ENCODE measurements at places on chromosomes 4 and X.

GRCh38 chrX:124573468-124573867 is 227.1 kb downstream of the SH2D1A start:
- no peak for DNase-seq

- peak; percentile 80 for DNase-seq
Observed at GRCh38 chr4:36244257-36245082, at the start of gene ARAP2. ARAP2 (minus strand) TSS chr4:36244514; CDS start chr4:36229486, 15,028 bp downstream.

GRCh38 chrX:31658360-31658759 is 586.5 kb upstream of the FTHL17 start:
- DNase-seq, result no peak

GRCh38 chr4:153755186-153755585 is 4.6 kb downstream of the RNF175 start:
- DNase-seq, result no peak

GRCh38 chr4:13201241-13201640 is 282.9 kb downstream of the RAB28 start:
- no peak for DNase-seq

- DNase-seq, result no peak
Observed at GRCh38 chr4:126172126-126172525, 857.4 kb downstream of the FAT4 start.

GRCh38 chr4:184282251-184282713 is 64.6 kb upstream of the ENPP6 start:
- no peak for DNase-seq

GRCh38 chr4:78002260-78002659 is 54.9 kb upstream of the FRAS1 start:
- no peak for DNase-seq

DNA sequence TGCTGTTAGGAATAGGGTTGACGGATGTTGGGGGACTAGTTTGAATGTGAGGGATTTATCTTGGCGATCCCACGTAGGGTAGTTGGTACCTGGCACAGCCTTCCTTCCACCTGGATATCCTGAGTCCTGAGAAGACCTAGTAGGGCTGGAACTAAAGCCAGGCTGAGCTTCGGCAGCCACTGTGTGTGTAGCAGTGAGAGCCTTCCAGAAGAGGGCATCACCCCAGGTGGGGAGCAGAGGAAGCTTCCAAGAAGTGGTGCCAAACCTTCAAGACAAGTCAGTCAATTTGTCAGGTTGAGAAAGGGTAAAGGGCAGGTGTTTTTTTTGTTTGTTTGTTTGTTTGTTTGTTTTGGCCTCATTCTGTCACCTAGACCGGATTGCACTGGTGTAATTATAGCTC is 1.2 kb upstream of the FGFBP2 start:
- no peak for DNase-seq

DNA sequence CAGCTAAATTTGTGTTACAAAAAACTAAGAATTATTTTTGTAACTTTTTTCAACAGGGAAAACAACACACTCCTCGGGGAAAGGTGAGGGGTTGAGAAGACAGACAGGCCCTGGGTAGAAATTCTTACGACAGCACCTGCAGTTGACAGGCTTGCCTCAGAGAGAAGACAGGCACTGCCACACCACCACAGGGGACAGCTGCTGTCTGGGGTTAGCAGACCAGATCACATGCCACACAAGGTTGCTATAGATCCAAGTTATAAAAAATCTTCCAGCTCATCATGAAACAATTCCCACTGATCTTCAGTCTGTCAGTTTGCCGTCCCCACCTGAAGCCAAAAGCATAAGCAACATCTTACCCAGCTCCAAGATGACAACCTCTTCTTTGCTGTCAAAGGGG is 143.2 kb upstream of the ZCCHC13 start:
- DNase-seq, result no peak

DNA sequence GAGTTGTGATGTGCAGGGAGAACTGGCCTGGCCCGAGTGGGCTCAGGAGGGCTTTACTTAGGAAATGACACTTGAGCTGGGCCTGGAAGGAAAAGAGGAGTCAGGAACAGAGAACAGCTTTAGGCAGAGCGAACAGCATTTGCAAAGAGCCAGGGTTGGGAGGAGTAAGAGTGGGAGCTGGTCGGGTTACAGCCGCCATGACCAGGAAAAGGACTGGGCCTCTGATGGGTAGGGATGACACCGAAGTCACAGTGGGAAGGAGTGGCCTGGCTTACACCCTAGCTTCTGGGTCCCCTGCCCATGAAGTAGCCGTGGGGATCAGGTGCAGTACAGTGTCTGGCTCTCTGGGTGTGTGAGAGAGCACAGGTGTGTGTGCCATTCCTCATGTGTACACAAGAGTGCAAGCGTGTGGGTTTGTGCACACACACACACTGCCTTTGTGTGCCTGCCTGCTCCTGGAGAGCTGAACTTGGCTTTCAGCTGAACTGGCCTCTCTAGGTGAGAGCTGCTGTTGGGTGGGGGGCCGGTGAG is 31.6 kb downstream of the TRMT44 start:
- no peak for DNase-seq

DNA sequence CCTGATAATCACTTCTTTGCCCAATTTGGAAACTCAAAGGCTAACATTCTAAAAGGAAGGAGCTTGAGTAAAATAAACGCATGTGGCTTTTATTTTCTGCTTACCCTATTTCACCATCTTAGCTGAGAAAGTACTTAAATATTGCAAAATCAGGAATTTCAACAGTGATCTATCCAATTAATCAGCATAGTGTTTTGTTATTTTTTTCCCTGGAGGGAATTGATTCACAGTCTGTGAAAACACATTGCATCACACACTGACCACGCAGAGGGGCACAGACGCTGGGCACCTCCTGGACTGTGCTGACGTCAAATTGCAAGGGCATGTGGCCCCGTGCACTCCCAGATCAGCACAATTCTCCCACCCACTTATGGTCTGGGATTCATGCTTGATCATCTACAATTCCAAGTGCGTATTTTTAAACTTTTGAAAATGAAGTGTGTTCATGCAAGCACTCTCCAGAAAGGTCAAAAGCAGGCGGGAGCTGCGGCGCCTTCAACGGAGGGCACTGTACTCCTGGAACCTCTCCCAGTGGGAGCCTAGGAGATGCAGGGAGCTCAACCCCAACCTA is 320.6 kb upstream of the PPARGC1A start:
- no peak for DNase-seq

DNA sequence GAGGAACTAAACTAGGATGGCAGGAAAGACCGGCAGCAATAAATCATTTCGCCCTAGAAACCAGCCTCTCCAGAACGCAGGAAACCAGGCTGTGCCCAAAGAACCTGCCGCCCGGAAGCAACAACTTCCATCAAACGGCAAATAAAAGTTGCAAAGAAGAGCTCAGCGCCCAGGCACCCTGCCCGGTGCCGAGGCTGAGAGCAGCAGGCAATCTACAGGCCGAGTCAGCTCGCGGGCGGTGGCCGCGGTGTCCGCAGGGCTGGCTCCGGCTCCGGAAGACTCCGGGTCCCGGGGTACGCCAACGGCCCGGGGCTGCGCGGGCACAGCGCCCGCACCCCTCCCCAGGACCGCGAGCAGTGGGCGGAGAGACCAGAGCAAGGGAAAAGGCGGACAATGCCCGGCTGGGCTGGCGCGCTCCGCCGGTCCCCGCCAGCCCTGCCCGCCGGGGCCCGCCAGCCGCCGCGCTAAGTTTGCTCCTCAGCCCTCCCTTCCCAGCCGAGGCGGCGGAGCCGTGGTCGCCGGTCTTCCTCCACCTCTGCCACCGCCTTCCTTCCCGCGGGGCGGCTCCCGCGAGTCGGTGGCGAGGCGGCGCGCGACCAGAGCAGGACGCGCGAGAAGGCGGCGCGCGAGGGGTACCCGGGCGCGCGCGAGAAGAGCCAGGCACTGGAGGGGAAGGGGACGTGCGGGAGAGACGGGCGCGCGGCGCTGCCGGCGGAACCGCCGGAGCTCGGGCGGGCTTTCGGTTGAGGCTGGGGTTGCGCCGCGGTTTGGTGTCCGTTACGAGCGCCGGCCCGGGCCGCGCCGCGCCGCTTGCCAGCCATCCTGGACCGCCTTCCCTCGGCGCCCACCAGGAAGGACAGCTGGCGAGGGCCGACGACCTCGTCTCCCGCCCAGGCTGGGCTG is 733 bp downstream of the FRYL start:
- no peak for DNase-seq

DNA sequence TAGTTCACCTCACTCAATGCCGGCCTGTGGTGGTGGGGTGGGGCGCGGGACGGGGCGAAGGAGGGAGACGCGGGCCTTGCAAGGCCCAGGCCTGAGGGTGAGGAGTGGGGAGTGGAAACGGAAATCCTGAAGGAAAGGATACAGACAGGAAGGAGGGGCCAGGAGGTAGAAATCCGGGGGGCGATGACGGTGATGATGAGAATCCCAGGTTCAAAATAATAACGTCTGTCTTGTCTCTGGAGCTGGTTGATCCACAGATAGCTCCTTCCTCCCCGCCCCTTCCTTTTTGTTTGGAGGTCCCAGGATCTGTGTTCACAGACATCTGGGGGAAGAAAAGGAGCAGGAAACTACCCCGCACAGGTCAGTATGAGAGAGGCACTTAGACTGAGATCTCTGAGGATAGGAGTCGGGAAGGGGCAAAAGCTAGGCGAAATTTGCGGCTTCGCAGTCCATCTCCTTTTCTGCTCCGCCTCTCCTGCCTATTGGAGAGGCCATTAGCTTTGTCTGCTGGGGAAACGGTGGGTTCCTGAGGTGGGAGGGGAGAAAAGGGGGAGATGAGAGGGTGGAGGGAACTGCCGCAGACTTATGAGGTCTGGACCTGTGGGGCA is 746 bp downstream of the TCEAL7 start:
- no peak for DNase-seq

GRCh38 chrX:154714925-154715324 is 36.0 kb downstream of the GAB3 start:
- DNase-seq, result peak; percentile 24

GRCh38 chr4:145019346-145019745 is 78.7 kb downstream of the ANAPC10 start:
- DNase-seq, result no peak

DNA sequence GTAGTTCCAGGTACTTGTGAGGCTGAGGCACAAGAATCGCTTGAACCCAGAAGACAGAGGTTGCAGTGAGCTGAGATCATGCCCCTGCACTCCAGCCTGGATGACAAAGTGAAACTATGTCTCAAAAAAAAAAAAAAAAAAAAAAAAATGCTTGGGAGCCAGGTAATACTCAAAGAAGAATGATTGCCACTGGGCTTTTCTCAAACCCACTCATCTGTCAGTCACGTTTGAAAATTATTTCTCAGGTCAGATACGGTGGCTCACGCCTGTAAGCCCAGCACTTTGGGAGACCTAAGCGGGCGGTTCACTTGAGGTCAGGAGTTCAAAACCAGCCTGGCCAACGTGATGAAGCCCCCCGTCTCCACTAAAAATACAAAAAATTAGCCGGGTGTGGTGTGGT is 155.7 kb downstream of the RELL1 start:
- DNase-seq, result no peak

GRCh38 chr4:5609306-5610007 is 98.9 kb downstream of the EVC2 start:
- no peak for DNase-seq

GRCh38 chrX:38612281-38612680 is 50.9 kb downstream of the TSPAN7 start:
- DNase-seq, result no peak

DNA sequence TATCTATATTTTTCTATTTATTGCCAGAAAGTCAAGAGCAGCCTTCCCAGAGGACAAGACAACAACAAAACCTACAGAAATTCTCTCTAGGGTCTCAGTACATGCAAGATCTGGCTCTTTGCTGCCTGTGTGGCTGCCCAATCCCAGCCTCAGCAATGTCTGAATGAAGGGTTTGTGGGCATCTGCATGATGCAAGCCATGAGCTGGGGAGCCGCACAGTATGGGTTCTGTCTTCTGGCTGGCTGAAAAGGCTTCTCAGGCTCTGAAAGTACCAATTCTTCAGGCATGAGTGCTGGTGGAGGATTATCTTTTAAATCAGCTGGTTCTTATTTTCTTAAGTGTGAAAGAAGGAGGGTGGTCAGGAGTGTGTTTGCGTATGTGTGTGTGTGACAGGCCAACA is 104.6 kb downstream of the PDGFRA start:
- no peak for DNase-seq

GRCh38 chrX:129823522-129823921 is 20.2 kb downstream of the ZDHHC9 start:
- no peak for DNase-seq

GRCh38 chr4:13461191-13461905 is 22.8 kb downstream of the RAB28 start:
- no peak for DNase-seq

- DNase-seq, result no peak
Observed at GRCh38 chr4:22216278-22216677, 267.7 kb upstream of the KCNIP4 start.

DNA sequence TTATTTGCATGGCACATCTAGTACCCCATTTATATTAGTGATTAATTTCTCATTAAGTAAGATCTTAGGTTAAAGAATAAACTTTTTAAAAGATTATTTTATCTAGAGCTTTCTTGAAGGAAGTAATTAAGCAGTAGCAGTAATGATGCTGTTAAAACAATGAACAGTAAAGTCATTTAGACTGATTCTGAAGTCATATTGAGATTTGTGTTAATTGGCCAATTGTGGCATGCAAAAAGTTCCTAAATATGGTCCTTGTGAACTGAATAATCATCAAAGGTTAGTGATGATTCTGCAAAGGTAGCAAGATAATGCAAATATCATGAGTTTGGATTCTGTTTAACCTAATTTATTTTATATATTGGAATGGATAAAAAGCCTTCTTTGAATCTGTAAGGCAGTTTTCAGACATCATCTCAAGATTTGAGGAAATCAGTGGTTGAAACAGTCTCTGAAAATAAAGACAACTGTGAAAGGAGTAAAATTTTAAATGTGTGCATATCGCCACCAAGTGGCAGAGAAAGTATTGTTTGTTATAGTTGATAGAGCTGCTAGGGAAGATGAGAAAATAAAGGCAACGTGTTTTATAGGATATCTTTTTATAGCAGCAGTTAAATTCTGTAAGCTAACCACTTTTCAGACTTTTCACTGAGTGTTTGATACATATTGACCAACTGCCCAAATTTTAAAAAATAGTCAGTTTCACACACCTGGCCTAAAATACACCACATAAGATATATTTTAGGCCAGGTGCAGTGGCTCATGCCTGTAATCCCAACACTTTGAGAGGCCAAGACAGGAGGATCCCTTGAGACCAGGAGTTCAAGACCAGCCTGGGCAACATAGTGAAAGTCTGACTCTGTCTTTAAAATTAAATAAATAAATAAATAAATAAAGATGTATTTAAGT is 79.6 kb downstream of the CCKAR start:
- peak; percentile 4 for DNase-seq

DNA sequence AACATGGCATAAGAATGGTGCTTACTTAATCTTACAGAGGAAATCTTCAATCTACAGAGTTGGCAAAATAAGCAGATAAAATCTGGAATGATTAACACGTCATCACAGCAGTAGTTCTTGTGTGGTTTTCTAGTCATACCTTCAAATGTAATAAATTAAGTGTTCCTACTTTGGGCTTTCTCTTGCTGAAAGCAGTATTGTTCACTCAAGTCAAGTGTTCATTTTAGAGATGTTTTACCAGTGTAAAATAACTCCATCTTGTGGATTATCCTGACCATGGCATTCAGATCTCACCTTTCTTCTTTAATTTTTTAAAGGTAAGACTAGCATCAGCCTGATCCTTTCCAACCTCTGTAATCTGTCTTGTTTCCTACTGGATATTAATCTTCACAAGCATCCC is 72.9 kb downstream of the ADAMTS3 start:
- no peak for DNase-seq

GRCh38 chr4:169251291-169252235 is 19.2 kb downstream of the SH3RF1 start:
- no peak for DNase-seq

- no peak for DNase-seq
Observed at GRCh38 chr4:182015014-182015413, 228.2 kb upstream of the TENM3 start.

GRCh38 chr4:82777857-82778525 is 20.6 kb downstream of the SCD5 start:
- no peak for DNase-seq
